ENCODE measurements at places on chromosomes 16 and 17. TPM values are rescaled to one million over a fixed set of nuclear protein-coding genes. Genes with fewer than 3 reads are reported as not detected.

- no peaks in the 10 kb centered on the region for H3K4me1 ChIP-seq
- H3K27me3 ChIP-seq, result no peaks in the 10 kb centered on the region
- DNase-seq, result no peak
- H3K4me3 ChIP-seq, result no peak overlapping the region
- no peaks in the 10 kb centered on the region for H3K36me3 ChIP-seq
- no peak overlapping the region for H3K27ac ChIP-seq
Measured at GRCh38 chr16:13307851-13308250, 406.5 kb downstream of the SHISA9 start.

GRCh38 chr17:55263569-55264277 is 1.0 kb upstream of the HLF start:
- DNase-seq, result no peak
- H3K27ac ChIP-seq, result no peak overlapping the region
- H3K4me3 ChIP-seq, result peak overlapping the region; percentile 11

Gene CFAP119
- total RNA-seq, result 2.7 TPM

DNA sequence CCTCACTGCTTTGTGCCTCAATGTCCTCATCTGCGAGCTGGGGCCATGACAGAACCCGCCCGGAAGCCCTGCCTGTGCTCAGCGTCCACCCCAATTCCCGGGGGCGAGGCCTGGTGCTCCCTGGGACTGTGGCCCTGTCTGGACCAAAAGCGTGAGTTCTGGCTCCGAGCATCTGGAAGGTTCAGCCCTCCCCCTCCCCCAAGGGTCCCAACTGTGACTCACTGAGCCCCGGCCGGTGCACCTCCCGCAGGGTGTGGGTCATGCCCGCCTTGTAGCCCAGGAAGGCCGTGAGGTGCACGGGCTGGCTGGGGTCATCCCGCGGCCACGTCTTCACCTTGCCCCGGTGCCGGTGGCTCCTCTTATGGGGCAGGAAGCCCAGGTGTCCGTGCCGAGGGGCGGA is 755 bp downstream of the RPL3L start:
- no peak overlapping the region for H3K27ac ChIP-seq
- H3K4me3 ChIP-seq, result no peak overlapping the region
- no peak for DNase-seq
- H3K4me1 ChIP-seq, result peaks cover 2% of the 10 kb centered on the region

GRCh38 chr17:82243648-82244412 is 15.0 kb downstream of the SLC16A3 start:
- DNase-seq, result no peak
- H3K27me3 ChIP-seq, result no peaks in the 10 kb centered on the region
- H3K36me3 ChIP-seq, result peaks cover 23% of the 10 kb centered on the region
- H3K27ac ChIP-seq, result peak overlapping the region; percentile 88
- H3K4me1 ChIP-seq, result peaks cover 57% of the 10 kb centered on the region

Gene PRAC1
- total RNA-seq, result not detected

Gene CACNG4
- 0.09 TPM for total RNA-seq

Gene SMTNL2
- total RNA-seq, result not detected

- H3K36me3 ChIP-seq, result no peaks in the 10 kb centered on the region
- peaks cover 12% of the 10 kb centered on the region for H3K4me1 ChIP-seq
- DNase-seq, result no peak
- no peak overlapping the region for H3K27ac ChIP-seq
Measured at GRCh38 chr17:72125226-72125651, 4.4 kb downstream of the SOX9 start.

Gene SLFN5
- 4.2 TPM for total RNA-seq

Gene PIK3R5
- total RNA-seq, result 7.8 TPM

DNA sequence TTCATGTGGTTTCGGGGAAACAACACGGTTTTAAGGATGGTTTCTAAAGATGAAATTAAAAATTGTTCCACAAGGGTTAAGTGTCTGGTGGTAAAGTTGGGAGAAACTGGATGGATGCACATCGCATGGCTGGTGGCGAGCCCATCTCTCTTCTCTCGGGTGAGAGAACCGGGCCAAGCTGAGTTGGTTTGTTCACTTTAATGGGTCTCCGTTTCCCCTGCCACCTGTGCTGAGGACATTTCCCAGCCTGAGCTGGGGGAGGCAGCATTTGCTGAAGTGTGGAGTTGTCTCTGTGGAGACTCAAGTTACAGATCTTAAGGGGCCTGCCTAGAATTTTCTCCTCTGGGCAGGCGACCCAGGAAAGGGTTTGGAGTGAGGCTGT is 7.9 kb downstream of the FUS start:
- DNase-seq, result no peak
- no peak overlapping the region for H3K4me3 ChIP-seq
- H3K27me3 ChIP-seq, result no peaks in the 10 kb centered on the region
- H3K4me1 ChIP-seq, result peaks cover 1% of the 10 kb centered on the region

GRCh38 chr17:16342979-16343378 is 10.3 kb downstream of the CENPV start:
- no peak overlapping the region for H3K4me3 ChIP-seq
- H3K4me1 ChIP-seq, result no peaks in the 10 kb centered on the region
- peaks cover 21% of the 10 kb centered on the region for H3K36me3 ChIP-seq

- no peaks in the 10 kb centered on the region for H3K27me3 ChIP-seq
- H3K27ac ChIP-seq, result no peak overlapping the region
- H3K36me3 ChIP-seq, result no peaks in the 10 kb centered on the region
- no peak for DNase-seq
- H3K4me3 ChIP-seq, result no peak overlapping the region
Measured at GRCh38 chr17:30415491-30415890, 36.8 kb downstream of the CPD start.

Gene C16orf92
- total RNA-seq, result not detected

Gene CCL1
- total RNA-seq, result not detected

Gene ERN2
- not detected for total RNA-seq

- H3K27me3 ChIP-seq, result no peaks in the 10 kb centered on the region
- no peaks in the 10 kb centered on the region for H3K36me3 ChIP-seq
- no peak overlapping the region for H3K4me3 ChIP-seq
- peak; percentile 32 for DNase-seq
- peak overlapping the region; percentile 76 for H3K27ac ChIP-seq
- H3K4me1 ChIP-seq, result peaks cover 24% of the 10 kb centered on the region
Measured at GRCh38 chr17:78267253-78268073, 36.0 kb downstream of the TMEM235 start.

Gene MBTD1
- 14.2 TPM for total RNA-seq

Gene MYH1
- not detected for total RNA-seq

Gene NAGS
- total RNA-seq, result 21.5 TPM

Gene ANKFY1
- 31.7 TPM for total RNA-seq

Gene CPHXL
- total RNA-seq, result not detected

GRCh38 chr16:20910781-20911321 is 10.3 kb downstream of the LYRM1 start:
- peaks cover 10% of the 10 kb centered on the region for H3K4me1 ChIP-seq
- no peaks in the 10 kb centered on the region for H3K27me3 ChIP-seq
- DNase-seq, result no peak
- H3K27ac ChIP-seq, result peak overlapping the region; percentile 57
- H3K4me3 ChIP-seq, result no peak overlapping the region
- H3K36me3 ChIP-seq, result no peaks in the 10 kb centered on the region

DNA sequence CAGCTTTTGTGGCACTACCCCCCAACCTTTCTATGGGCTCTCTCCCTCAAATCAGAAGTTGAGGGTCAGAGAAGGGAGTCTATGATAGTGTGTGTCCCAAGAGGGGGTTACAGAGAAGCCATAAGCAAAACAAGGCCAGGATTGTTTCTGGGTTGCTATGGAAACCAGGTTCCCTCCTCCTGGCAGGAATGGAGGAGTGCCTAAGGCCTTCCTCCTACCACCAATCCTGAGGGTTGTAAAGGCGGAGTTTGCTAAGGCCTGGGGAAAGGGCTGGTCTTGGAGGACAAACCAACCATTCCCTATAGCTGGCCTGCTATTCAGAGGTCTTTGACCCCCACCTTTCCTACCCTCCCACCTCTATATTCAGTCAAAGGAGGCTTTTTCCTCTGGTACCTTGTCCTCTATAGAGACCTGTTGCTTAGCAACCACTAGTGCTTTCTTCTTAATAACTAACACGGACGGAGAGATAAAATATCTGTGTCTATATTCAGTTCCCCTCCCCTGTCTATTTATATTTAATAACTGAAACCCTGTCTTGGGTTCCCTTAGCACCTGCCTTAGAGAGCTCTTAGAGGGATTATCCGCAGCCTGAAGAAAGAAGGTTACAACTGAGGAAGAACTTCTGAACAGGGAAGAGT is 43.4 kb downstream of the NEUROD2 start:
- no peak overlapping the region for H3K4me3 ChIP-seq
- no peaks in the 10 kb centered on the region for H3K4me1 ChIP-seq
- DNase-seq, result no peak
- H3K27ac ChIP-seq, result no peak overlapping the region

GRCh38 chr17:41684035-41684434 is 4.7 kb upstream of the EIF1 start:
- H3K27ac ChIP-seq, result no peak overlapping the region
- H3K36me3 ChIP-seq, result no peaks in the 10 kb centered on the region
- H3K4me1 ChIP-seq, result peaks cover 6% of the 10 kb centered on the region
- H3K27me3 ChIP-seq, result no peaks in the 10 kb centered on the region
- no peak overlapping the region for H3K4me3 ChIP-seq

Gene PPP1R27
- total RNA-seq, result not detected

- no peak overlapping the region for H3K27ac ChIP-seq
- no peak for DNase-seq
- no peak overlapping the region for H3K4me3 ChIP-seq
- peaks cover 3% of the 10 kb centered on the region for H3K4me1 ChIP-seq
Measured at GRCh38 chr16:78745108-78746019, 645.9 kb downstream of the WWOX start.

Gene LRRC37B
- 5.9 TPM for total RNA-seq
